ENCODE measurements at places on chromosomes 6 and 20.

- DNase-seq, result no peak
Observed at GRCh38 chr6:26431258-26432172, 8.8 kb upstream of the BTN3A3 start.

- no peak for DNase-seq
Observed at GRCh38 chr6:91276315-91276714, 689.4 kb upstream of the MAP3K7 start.

- DNase-seq, result no peak
Observed at GRCh38 chr6:21220271-21220987, 373.1 kb upstream of the SOX4 start.

DNA sequence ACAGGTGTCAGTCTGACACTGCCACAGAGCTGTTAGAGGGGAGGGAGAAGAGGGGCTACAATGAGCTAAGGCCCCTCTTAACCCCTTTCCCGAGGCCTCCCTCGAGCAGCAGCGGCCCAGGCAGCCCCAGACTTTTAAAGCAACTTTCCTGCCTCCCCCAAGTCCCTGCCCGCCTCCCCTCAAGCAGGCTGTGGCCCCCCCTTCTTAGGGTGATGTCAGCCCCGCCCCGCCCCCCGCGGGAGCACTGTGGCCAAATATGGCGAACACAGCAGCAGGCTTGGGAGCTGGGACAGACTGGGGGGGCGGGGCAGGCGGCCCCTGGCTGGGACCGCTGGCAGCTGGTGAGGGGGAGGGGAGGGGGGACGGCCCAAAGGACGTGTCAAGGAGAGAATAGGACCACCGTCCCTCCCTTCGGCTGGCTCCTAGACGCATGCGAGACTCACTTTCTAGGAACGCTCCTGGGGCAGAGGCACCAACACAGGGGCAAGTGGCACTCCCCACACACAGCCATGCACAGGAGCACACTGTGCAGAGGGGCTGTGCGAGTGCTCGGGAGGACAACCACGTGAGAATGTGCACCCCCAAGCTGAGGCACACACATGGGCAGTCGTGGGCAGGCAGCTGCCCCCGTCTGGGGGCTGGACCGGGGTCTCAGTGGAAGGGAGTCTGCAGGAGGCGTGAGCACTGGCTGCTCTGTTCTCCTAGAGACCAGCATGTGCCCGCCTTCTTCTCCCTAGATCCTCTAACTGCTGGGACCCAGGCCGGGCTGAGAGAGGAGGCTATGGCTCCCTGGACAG lies 6.7 kb downstream of the TEAD3 start:
- no peak for DNase-seq

GRCh38 chr20:2814587-2815051 lies at the start of gene C20orf141:
C20orf141 (plus strand) TSS chr20:2814987; CDS start chr20:2815185, 198 bp downstream.
- DNase-seq, result peak; percentile 89

DNA sequence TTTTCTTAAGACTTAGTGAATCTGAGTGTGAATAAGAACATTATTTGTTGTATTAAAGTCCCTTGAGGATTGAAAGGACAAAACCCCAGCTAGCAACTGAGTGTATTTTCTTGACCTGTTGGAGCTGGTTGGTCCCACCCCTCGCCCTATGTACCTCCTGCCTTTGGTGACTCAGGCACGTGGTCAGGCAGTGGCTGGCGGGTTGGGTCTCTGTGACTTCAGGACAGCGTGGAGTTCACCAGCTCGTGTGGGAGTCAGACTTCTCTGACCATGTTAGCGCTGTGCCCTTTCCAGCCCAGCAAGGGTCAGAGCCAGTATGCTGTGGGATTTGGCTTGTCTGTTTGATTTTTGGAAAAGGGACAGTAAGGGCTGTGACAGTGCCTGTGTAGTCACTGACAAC lies 93.7 kb downstream of the SSR1 start:
- DNase-seq, result no peak

DNA sequence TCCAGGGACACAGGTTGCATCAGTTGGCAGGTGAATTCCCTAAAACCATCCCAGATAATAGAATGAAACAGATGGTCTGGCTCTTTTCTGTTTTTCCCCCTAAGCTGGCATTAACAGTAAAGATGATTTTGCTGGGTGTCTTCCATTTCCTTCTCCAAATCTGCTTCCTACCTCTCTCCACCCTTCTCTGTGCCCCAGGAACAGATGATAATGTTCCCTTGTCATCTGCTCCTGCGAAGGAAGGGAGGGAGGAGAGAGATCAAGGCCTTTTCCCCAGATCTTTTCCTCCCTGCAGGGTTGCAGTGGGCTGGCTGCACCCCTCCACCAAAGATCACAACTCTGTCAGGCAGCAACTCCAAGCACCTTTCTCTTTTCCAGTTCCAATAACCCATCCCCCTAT lies 156.5 kb upstream of the PRDM1 start:
- DNase-seq, result no peak

- peak; percentile 48 for DNase-seq
Observed at GRCh38 chr20:33862709-33863403, 51.7 kb downstream of the CHMP4B start.

DNA sequence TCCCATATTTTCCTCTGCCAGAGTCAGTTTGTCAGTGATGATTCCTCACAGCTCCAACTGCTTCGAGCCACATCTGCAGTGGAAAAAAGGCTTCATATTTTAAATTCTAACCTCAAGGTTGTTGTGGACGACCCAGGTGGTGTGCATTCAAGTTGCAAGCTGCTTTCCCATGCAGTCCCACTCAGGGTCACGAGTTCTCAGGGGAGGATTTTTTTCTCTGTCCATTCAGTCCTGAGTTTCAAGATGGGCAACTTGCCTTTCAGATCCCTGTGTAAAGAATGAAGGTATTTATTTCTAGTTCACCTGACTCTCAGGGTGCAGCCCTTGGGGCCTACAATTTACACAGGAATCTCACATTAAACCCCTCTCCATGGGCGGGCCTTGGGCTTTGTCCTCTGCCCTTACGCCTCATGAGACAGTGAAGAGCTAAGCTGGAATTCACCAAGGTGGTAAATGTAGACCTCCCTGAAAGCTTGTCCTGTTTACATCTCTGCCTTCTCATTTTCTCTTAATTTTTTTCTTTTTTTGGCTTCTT lies 65.9 kb downstream of the TPD52L1 start:
- DNase-seq, result no peak

- DNase-seq, result no peak
Observed at GRCh38 chr6:143090314-143091044, 29.8 kb downstream of the AIG1 start.

DNA sequence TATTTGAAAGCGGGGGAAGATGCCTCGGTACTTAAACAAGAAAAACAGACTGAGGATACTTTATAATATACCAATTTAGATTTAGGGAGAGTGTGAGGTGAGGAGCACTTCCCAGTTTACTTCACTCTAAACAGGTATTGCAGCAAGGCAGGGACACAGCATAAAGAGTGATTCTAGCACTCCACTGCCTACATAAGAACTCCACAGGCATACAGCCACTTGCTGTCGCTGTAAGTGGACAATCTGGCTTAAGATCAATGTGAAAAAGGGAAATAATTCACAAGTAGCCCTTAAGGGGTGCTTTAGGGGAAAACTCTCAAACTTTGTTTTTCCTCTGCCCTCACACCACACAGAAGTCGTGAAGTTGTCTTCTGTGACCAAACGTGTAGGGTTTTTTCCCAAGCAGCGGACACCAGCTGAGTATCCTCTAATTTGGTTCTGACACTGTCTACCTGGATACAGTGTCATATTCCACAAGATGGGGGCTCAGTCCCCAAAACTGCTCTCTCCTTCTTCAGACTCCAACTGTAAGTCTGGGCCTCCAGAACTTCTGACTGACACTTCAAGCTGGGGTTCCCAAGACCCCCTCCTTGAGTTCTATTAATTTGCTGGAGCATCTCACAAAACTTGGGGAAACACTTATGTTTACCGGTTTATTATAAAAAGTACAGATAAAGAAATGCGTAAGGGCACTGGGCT lies 9.3 kb downstream of the ADNP start:
- no peak for DNase-seq

GRCh38 chr6:90080876-90081481 lies 186.7 kb downstream of the GJA10 start:
- no peak for DNase-seq
